ENCODE measurements at places on chromosomes 2 and 18. TPM values are rescaled to one million over a fixed set of nuclear protein-coding genes. Genes with fewer than 3 reads are reported as not detected.

GRCh38 chr18:76672627-76673026 is 149.7 kb upstream of the ZNF236 start:
- DNase-seq, result no peak

DNA sequence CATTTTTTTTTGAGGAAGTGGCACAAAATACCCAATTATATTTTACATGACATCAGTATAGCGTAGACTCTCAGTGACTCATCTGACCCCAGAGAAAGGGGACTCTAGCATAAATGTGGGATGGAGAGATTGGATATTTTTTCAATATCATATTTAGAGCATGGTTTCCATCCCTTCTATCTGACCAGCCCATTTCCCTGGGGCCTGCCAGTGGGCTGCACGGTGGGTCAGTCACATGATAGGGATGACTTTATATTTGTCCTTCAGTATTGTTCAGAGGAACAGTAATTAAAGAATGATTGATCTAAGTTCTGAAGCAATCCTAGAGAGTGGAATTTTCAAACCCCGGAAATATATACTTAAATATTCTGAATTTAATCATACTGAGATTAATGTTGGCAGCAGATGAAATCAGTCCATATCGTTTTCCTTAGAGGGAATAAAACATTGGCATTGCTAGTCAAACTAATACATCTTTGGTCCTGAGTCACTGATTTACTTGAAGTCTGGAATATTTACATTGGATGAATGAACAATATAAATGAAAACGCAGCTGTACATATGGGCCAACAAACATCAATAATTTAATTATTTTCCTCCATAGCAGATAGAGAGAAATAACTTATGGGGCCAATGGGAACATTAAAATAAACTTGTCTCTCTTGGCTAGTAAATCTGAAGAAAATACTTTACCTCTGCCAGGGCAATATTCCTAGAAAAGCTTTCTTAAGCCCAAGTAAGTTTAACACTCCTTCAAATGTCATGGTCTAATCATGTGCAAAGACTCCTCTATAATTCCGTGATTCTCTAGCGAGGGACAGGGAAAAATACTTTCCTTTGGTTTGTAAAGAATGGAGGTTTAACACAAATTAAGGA is 563.6 kb upstream of the PKDCC start:
- DNase-seq, result no peak

The CFAP53 gene
- polyA plus RNA-seq, result 0.10 TPM

DNA sequence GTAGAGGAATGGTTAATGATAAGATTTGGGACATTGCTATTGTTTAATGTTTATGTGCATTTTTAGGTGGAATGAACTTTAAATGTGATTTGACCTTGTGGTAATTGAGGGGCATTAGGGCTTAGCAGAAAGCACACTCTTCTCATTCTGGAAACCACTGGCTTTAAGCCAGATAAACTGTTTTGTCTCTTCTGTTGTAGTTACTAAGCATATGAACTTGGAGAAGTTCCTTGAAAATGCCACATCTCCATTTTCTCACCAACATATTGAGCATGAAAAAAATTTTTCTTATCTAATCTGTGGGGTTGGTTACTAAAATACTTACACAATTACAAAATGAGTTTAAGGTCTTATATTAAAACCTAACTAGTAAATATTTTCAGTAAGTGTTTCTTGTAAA is 70.8 kb upstream of the FSHR start:
- DNase-seq, result no peak

DNA sequence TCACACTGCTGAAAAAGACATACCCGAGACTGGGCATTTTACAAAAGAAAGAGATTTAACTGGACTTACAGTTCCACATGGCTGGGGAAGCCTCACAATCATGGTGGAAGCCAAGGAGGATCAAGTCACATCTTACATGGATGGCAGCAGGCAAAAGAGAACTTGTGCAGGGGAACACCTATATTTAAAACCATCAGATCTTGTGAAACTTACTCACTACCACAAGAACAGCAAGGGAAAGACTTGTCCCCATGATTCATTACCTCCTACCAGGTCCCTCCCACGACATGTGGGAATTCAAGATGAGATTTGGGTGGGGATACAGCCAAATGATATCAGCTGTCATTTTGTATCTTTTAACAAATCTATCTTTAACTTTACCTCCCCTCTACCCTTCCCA is 251.1 kb upstream of the RASGRP3 start:
- no peak for DNase-seq

GRCh38 chr2:85695121-85695520 is 963 bp downstream of the GNLY start:
- no peak for DNase-seq

The UGT1A8 gene
- not detected for polyA plus RNA-seq

- no peak for DNase-seq
These were observed 255.1 kb upstream of the MYT1L start for GRCh38 chr2:2586068-2586776.

The SNX17 gene
- polyA plus RNA-seq, result 106 TPM

DNA sequence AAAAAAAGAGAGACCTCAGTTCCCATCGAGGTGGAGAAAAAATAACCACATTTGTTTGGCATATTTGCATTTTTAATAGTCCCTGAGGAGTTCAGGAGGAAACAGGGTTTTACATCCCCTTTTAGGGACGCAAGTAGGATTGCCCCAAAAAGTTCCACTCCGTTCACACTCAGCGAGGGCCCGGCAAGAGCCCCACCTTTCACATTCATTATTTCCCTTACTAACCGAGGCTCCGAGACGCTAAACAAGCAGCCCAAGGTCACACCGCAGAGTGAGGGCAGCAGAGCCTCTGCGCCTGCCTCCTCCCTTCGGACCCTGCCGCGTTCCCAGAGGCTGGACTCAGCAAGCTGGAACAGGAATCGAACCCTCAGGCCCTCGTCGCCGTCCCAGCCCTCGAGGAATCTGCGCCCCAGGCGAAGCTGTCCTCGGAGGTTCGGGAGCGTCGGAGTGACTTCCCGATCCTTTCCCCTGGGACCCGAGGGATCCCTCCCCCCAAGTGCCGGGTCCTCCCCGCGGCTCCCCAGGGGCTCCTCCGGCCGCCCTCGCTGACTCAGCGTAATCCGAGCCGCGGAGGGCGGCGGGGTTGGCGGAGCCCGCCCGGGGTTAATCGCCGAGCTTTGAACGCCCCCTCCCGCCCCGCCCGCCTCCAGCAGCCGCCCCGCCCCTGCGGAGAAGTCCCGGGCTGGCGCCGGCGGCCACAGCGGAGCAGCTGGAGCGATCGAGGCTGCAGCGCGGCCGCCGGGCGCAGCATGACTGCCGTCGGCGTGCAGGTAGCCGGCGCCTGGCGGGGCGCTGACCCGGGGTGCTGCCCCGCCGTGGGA is at the start of gene TMEM37:
Gene TMEM37 (plus strand): TSS at position 700 of the 821 bp plus-strand sequence. CDS start 50 bp downstream, at position 750.
- DNase-seq, result peak; percentile 68

DNA sequence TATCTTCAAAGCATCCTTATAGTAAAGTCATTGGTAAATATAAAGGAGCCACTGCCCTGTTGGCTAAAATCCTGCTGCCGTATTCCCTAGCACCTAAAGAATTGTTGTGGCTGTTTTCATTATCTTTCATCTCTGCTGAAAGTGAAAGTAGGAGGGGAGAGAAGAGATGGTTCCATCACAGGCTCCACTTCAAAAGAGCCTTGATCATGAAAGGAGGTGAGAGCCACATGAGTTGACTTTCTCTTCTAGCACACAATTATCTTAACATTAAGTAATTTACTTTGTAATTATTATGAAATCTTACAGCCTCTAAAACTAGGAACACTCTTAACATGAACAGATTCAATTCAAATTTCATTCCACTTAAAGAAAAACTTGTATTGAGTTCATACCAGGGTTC is 1050.9 kb upstream of the LRRTM1 start:
- DNase-seq, result no peak

The ANKRD30BL gene
- polyA plus RNA-seq, result not detected

The UGT1A4 gene
- not detected for polyA plus RNA-seq

The SERPINB3 gene
- 0.07 TPM for polyA plus RNA-seq

DNA sequence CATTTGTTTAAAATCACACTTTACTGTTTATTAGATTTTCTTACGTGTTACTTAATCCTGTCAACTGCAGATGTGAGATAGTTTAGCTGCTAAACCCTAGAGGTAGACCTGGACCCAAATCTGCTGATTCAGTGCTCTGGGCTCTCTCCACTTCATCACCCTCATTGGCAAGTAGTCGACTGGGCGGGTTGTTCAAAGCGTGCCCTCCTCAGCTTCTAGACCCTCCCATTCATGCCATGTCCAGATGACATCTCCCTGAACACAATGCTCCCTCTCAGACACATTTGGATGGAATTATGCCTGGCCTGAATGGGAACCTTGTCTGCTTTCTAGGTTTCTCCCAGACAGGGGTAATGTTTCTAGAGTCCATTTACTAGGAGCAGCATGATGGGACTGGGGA is 43.7 kb downstream of the RPIA start:
- no peak for DNase-seq

The CDH7 gene
- not detected for polyA plus RNA-seq

DNA sequence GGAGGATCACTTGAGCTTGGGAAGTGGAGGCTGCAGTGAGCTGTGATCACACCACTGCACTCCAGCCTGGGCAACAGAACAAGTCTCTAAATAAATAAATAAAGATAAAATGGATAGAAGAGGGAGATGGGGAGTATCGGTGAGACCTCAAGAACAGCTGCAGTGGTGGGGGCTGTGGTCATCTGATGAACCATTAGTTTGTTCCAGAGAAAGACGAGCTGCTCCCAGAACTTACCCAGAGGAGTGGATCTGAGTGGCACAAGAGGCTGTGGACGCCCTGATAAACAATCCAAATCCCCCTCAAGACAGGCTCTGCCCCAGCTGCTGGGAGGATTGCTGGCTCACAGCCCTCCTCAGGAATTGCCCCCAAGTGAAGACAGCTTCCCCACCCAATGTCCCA is 26.7 kb downstream of the TMEM127 start:
- DNase-seq, result no peak

The SPC25 gene
- polyA plus RNA-seq, result 0.14 TPM

- DNase-seq, result no peak
These were observed 32.1 kb downstream of the CLASP1 start for GRCh38 chr2:121617042-121617599.

GRCh38 chr18:49170925-49171505 is 220.2 kb upstream of the SMAD7 start:
- DNase-seq, result no peak

GRCh38 chr2:121903037-121903689 is 147.7 kb downstream of the TSN start:
- peak; percentile 67 for DNase-seq

DNA sequence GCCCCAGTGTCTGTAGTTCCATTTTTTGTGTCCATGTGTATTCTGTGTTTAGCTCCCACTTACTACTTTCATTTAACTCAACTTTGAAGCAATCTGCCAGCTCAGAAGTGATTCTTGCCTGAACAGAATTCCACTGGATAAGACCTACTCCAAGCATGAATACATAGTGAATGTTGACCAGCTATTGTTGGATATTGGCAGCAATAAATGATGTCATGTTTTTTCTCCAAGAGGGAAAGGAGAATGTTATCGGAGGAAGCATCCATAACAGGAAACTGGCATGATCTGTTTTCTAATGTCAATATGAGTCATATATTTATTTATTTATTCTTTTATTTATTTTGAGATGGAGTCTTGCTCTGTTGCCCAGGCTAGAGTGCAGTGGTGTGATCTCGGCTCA is 36.8 kb upstream of the TRAPPC8 start:
- no peak for DNase-seq

GRCh38 chr2:74198023-74198460 is 373 bp upstream of the MTHFD2 start:
- DNase-seq, result no peak

The C2orf68 gene
- polyA plus RNA-seq, result 14.3 TPM

DNA sequence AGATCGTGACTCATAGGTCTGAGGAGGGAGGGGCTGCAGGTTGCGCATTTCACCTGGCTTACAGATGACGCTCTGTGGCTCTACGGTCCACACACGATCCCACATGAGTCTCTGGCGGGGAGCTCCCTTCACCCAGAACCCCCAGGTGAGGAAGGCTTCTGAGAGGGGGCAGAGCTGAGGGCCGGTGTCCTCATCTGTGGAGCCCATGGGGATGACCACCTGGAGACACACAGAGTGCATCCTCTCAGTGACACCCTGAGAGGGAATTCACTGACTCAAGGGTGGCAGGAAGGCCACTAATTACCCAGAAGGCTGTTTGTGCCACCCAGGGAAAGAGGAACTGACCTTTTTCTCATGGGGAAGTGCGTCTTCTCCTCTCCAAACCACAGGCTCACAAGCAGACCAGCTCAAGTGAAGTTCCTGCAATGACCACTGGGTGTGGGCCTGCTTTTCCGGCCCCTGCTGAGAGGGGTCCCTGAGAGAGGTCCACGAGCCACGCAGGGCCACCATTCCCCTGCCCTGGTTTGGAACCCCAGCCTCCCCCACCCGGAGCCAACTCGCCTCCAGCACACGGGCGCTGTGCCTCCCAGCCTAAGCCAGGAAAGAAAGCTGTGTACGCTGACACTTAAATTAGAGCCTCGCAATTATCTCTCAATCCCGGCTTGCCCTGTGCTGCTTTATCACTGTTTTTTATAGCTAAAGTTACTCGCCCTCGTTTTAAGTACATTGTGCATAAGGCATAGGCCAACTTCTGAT is 114.1 kb downstream of the BCL11A start:
- DNase-seq, result peak; percentile 70

The UGT1A5 gene
- polyA plus RNA-seq, result not detected

The CCDC74A gene
- 1.1 TPM for polyA plus RNA-seq

The CIB4 gene
- polyA plus RNA-seq, result not detected

GRCh38 chr2:43199492-43200488 is 26.6 kb downstream of the ZFP36L2 start:
- DNase-seq, result no peak

DNA sequence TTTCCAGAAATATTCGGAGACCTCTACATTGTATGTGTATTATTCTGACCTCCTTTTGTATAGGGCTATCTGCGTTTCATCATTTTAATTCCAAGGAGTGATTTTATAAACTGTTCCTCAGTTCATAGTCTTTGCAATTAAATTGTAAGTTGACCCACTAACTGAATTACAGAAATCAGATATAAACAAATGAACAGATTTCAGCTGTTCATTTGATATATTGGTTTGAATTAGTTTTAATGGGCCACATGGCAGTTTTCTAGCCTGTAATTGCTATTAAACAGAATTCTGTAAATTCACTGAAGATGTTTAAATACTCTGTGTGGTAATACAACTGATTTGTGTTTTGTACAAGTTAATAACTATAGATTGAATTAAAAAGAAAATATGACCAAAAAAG is 346.4 kb upstream of the VWC2L start:
- DNase-seq, result no peak

GRCh38 chr18:3857544-3857943 is 407.6 kb downstream of the TGIF1 start:
- no peak for DNase-seq

The HADHA gene
- polyA plus RNA-seq, result 235 TPM

GRCh38 chr2:238599549-238600505 is 173.1 kb downstream of the ASB1 start:
- DNase-seq, result peak; percentile 36

The MBD1 gene
- polyA plus RNA-seq, result 22.4 TPM

DNA sequence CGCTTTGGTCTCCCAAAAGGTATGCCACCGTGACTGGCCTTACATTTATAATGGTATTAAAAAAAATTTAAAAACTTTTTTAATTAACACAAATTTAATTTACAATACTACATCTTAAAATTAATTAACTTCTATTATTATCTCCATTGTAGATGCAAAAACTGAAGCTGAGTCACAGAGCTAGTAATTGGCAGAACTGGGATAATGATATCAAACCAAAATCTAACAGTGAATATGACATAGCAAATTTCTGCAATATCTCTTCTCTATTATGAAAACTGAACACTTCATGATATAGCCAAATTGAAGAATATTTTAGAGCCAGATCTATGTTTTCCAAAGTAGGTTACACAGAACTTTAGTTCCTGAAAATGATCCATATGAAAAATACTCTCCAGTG is 66.4 kb upstream of the CHAC2 start:
- DNase-seq, result no peak

The COL6A3 gene
- 17.4 TPM for polyA plus RNA-seq

All from heart left ventricle (tissue), 16 donors.